ENCODE measurements at places on chromosomes 3 and 15. TPM values are rescaled to one million over a fixed set of nuclear protein-coding genes. Genes with fewer than 3 reads are reported as not detected.

Gene RTP3
- total RNA-seq: not detected

Gene CLEC3B
- total RNA-seq: not detected

Gene HIGD2B
- total RNA-seq: not detected

Gene PCSK6
- 12.4 TPM for total RNA-seq

Gene CKMT1A
- 3.3 TPM for total RNA-seq

Gene TMED3
- 154 TPM for total RNA-seq

Gene SLC12A1
- total RNA-seq: not detected

Gene PFKFB4
- total RNA-seq: 10.3 TPM

Gene IL5RA
- total RNA-seq: not detected

Gene CHRD
- 0.11 TPM for total RNA-seq

Gene NBEAL2
- 68.6 TPM for total RNA-seq

Gene SLC6A20
- total RNA-seq: 0.08 TPM

Gene ISLR
- 0.21 TPM for total RNA-seq

Gene CLSTN2
- 0.04 TPM for total RNA-seq

Gene ISG20
- total RNA-seq: 41.2 TPM

Gene CD80
- total RNA-seq: 0.03 TPM

Gene MYH15
- 0.06 TPM for total RNA-seq

Gene TRAT1
- total RNA-seq: not detected

Gene HYAL1
- 0.54 TPM for total RNA-seq

Gene A4GNT
- total RNA-seq: not detected

Gene TMEM40
- 0.28 TPM for total RNA-seq
